ENCODE measurements at places on chromosomes 7 and 10.
A peak's percentile ranks its signal among the peaks of the same experiment; 100 is the strongest.

GRCh38 chr7:151201751-151202150 is 8.5 kb downstream of the H2BK1 start:
- DNase-seq, result no peak

DNA sequence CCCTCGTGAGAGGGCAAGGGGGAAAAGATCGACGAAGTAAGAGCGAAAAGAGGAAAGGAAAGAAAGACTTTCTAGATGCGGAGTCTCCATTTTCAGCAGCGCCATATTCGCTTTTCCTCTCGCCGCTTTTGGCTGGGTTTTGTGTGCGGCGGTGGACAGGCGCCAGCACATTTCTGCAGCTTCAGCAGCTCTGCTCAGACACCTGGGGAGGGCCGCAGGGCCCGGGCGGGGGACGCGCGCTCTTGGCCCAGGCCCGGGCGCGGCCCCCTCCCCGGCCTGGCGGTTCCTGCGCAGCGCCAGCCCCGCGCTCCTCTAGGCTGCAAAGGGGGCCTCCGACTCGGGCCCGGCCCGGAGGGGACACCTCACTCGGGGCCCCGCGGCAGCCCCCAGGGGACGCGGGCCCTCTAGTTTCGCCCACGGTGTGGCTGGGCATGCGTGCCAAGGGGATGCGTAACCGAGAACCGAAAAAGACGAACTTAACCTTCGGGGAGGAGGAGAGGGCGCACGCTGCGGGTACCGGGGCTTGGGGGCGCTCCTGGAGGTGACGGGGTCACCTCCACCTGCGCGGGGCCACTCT is 34.5 kb upstream of the EBLN1 start:
- DNase-seq, result peak; percentile 69

- no peak for DNase-seq
Measured at GRCh38 chr10:14772399-14772798, 2.3 kb downstream of the FAM107B start.

GRCh38 chr10:133377818-133378250 is 1.2 kb upstream of the PAOX start:
- no peak for DNase-seq

- DNase-seq, result no peak
Measured at GRCh38 chr7:41992881-41993867, 243.8 kb downstream of the GLI3 start.

- DNase-seq, result peak; percentile 46
Measured at GRCh38 chr7:111090846-111091245, at the start of gene LRRN3. Gene LRRN3, plus strand, starts transcription at chr7:111091127. Its CDS starts 31,646 bp downstream, at chr7:111122773.

GRCh38 chr10:24556750-24557742 is 166.6 kb downstream of the ARHGAP21 start:
- DNase-seq, result no peak

DNA sequence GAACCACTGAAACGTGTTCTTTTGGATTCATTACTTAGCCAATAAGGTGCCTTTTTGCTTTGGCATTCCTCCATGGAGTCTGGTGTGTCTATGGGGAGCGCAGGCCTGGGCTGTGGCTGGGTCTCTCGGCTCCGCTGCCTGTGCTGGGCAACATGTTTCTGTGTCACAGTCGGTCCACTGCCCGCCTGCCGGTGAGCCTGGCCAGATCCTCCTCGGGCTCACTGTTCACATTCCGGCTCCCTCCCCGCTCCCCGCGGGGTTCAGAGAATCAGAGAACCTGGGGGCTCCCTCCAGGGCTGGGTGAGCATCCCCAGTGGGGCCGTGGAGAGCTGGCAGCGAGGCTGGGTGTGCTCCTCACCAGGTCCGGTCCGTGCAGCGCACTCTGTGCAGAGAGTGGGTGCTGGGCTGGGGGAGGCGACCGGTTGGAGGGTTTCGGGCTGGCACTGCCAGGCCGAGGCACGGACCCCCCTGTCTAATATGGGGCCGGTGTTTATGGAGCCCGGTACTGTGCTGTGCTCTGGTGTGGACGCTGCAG is 70.4 kb downstream of the INPP5A start:
- DNase-seq, result no peak

DNA sequence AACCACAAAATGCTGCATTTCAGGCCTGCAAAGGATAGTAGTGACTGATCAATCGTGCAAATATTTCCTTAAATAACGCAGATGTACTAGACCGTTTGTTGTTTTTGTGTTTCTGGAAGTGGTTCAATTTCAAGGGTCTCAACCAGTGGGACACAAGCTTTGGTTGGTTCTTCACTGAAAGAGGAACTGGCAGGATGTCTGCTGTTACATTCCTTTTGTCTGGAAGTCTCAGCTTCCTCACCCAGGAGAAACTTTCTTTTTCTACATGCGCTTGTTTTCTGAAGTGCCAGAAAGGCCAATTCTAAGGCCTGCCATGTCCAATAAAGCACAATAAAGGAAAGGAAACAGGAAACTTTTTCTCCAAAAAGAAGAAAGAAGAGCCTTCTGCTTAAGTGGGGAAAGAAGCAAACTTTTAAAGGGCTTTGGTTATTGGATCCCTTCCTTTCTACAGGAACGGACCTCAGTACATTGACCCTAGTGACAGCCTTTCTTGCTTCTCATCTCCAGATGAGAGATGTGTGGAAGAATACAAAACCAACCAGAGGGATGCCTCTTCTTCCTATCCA is 4.1 kb downstream of the DKK1 start:
- DNase-seq, result no peak

DNA sequence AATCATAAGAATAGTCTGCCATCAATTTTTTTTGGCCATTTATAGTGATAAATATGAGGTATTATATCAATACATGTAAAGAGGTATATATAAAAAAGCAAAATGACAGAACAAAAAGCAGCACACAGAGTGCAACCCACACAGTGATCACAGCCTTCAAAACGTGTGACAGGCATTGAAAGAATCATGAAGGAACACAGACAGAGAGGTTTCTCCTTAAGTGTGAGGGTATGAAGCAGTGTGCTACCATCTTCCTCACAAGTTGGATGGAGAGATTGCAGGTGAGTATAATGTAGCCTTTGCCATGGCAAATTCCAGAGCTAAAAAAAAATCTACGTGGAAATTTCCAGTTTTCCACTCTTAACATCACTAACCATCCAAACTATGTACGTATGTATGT is 19.6 kb upstream of the EPC1 start:
- DNase-seq, result no peak

- no peak for DNase-seq
Measured at GRCh38 chr10:113284635-113285034, 268.2 kb upstream of the HABP2 start.

DNA sequence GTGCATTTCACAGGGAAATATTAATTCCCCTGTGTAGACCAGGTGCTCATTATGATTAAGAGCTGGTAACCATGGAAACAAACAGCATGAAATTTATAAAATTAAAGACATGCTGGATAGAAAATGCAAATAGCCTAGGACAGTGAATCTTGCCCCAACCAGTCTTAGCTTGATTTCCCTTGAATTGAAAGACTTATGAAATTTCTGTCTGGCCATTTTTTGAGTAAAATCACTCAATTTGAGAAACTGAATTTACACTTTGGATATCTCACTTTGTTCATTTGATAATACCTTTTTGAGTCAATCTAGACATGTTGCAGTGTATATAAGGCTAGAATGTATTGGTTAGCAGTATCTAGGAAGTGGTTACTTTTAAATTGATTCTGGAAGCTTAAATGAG is 4.4 kb upstream of the SMIM30 start:
- no peak for DNase-seq

DNA sequence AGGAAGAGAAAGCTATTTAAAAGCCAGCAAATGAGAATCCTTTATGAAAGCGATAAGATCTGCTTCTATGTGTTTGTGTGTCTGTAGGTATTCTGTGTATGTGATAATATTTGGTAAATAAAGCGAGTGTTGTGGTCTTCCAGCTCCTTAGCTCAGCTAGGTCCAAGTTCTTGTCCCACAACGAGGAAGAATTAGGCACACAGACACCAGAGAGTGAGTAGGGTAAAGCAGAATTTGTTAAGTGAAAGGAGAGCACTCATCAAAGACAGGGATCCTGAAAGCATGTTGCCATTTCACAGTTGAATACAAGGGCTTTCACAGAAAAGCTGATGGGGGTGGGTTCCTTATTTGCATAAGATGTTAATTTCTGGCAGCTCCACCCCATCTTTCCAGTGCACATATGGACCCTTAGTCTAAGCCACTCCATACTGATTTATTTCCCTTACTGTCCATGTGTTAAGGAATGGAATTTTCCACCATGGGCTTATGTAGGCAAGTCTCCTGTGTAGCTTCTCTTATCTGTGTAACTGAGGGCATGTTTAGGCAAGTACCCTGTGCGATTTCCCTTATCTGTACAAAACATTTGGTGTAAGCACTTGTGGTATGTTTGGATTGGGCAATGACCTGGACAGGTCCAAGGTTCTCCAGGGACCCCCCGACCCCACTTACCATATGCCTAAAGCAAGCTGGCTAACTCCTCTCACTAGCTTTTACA is 165.9 kb upstream of the VIPR2 start:
- no peak for DNase-seq

DNA sequence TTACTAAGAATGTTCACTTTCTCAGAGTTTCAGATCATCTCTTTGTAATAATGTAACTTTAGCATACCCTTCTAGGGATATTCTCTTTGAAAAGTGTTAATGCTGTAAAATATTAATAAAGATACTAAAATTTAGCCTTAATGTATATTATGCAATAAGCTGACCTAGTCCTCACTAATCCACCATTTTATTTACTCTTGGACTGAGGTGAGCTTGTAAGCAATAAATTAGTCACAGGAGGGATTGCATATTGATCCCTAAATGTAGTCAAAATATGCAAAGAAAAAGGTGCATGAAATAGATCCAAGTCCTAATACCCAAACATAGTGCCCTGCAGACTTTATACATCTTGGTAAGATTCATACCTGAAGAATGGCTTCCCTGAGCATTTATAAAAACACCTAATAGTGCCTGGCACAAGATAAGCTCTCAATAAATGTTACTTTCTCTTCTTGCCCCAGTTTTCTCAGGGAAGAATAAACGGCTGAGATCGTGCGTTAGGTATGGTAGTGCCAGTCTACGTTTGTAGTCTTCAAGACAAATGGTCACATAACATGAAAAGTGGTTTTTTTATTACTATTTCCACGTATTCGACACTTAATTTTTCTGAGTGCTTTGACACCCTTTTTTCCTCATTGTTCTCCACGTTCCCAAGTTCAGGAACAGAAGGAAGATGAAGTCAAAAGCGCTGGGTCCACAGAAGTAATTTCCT is 14.3 kb downstream of the INSIG1 start:
- DNase-seq, result no peak

- DNase-seq, result no peak
Measured at GRCh38 chr7:138515001-138515528, 55.0 kb downstream of the TRIM24 start.

GRCh38 chr7:54687462-54688212 is 71.4 kb downstream of the SEC61G start:
- DNase-seq, result no peak

- no peak for DNase-seq
Measured at GRCh38 chr10:113183573-113183972, 233.5 kb downstream of the TCF7L2 start.

GRCh38 chr7:91291902-91292301 is 27.7 kb downstream of the FZD1 start:
- no peak for DNase-seq

GRCh38 chr10:88392222-88392621 is 190.9 kb downstream of the RNLS start:
- no peak for DNase-seq

Measured in stimulated activated CD8-positive, alpha-beta memory T cell treated with anti-CD3 and anti-CD28 coated beads, Interleukin-15, amount 100 ng/mL, for 48 hours (primary cell).